NCI-H1694 (cell line): ENCODE measurements at places on chromosomes 4 and X.

- no peak for DNase-seq
Observed at GRCh38 chrX:119687661-119688413, 5.1 kb downstream of the SEPTIN6 start.

GRCh38 chr4:1195891-1196401 is 23.6 kb upstream of the SPON2 start:
- DNase-seq, result no peak

DNA sequence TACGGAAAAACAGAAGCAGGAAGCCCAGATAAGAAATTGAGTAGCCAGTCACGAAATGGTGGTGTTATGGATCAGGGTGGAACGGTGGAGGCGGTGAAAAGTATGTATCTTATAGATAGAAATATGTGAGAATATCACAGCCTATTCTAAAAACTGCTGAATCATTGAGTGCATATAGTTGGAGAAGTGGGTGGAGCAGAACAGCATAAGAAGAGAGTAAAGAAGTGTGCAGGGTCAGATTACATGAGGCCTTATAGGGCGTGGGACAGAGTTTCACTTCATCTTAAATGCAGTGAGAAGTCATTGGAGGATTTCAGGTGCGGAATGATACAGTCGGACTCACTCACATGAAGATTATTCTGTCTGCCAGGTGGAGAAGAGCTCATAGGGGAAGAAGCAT is 293.1 kb downstream of the TRIML1 start:
- DNase-seq, result no peak

GRCh38 chrX:11641349-11642065 is 24.2 kb downstream of the ARHGAP6 start:
- DNase-seq, result no peak

DNA sequence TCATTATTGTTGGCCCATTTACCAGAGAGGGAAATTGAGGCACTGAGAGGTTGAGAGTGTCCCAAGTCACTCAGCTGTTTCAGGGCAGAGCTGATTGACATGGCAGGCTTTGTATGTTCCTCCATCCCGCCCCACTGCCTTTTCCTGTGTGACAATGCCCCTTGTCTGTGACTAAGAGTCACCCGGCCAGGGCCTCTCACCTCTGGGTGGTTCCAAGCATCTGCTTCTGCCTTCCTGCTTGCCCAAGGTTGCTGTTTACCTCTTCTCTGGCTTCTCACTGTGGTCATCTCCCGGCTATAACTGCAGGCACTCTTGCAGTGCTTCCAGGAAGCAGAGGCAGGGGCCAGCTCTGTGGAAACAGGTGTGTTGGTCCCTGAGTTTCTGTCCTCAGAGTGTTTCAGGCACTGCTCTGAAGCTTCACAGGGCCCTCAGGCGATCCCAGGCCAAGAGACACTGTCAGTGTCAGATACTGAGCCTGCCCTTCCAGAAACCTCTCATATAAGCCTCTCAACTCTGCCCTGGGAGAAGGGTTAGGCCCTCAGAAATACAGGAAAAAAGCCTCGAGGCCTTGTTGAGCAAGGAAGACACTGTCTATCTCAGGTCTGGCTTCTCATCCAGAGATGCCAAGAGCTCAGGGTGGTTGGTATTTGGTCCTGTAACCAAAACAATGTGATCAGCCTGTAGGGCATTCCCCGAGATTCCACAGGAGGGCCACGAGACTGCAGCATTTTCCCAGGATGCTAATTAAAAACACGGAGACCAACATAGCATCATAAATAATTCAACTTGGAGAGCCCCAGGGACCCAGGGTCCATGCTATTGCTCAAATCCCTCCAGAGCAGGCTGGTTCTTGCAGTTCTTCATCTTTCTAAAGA is 42.0 kb upstream of the PROM1 start:
- no peak for DNase-seq

DNA sequence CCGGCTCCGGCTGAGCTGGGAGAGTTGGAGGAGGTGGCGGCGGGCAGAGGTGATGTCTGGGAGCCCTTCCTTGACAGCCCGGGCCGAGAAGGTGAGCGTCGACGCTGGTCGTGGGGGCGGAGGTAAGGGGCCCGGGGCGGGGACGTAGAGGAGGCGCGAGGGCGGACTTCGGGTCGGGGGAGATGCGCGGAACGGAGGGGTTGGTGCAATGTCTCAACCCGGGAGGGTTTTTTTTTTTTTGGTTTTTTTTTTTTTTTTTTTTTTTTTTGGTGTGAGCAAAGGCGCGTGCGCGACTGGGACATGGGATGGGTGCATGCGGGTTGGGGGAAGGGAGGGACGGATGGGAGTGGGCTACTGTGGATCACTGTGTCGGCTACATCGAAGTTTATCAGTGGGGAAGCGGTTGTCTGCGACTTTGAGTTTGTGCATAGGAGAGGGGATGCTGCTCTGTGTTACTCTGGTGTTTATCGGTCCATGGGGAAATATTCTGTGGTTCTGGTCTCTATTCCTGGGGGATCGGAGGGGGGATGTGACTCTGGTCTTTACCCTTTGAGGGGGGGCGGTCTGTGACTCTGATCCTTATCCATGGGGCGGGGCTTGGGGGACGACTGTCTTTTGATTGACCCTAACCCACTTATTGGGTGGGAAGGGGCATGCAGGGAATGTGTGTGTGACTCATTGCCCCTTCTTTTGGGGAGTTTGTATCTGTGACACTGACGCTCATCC is 537 bp downstream of the RBM10 start:
- DNase-seq, result peak; percentile 64

GRCh38 chrX:107708762-107709161 is 66.8 kb downstream of the TSC22D3 start:
- DNase-seq, result no peak

DNA sequence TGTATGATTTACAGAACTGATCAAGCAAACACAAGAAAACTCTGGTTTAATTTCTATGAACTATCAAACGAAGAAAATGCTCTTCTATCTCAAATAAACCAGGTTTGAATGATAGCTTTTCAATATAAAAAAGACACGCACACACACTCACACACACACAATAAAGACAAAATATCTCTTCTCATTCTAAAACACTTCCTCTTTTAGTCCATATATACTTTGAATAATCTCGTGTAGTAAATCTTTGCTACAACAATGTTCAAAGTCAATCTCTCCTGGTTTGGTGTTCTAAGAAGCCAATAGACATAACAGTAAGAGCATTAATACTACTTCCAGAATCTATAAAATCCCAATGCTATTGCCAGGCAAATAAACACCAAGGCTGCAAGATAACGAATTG is 13.3 kb downstream of the CXCL2 start:
- no peak for DNase-seq

GRCh38 chrX:34918856-34919255 is 23.7 kb upstream of the FAM47B start:
- DNase-seq, result no peak
